Pons (tissue), 1 donor: ENCODE measurements at places on chromosomes 16 and 17.
A peak's percentile ranks its signal among the peaks of the same experiment; 100 is the strongest.

- no peak for DNase-seq
Observed at GRCh38 chr17:82305727-82306300, 11.6 kb downstream of the CD7 start.

GRCh38 chr17:18987230-18987610, 17.3 kb downstream of the FAM83G start:
- no peak for DNase-seq

- no peak for DNase-seq
Observed at GRCh38 chr16:19522397-19522732, 467 bp upstream of the GDE1 start.

DNA sequence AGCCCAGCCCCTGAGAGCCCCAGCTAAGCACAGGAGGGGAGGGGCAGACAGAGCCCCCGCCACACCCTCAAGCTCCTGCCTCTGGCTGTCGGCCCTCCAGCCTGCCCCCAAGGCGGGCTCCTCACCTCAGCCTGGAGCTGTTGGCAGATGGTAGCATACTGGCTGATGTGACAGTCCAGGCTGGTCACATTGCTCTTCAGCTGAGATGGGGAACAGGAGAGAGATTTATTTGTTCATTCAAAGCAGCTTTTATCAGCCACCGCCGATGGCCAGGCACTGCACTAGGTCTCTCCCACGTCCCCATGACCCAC, 14.8 kb downstream of the KIF18B start:
- no peak for DNase-seq

DNA sequence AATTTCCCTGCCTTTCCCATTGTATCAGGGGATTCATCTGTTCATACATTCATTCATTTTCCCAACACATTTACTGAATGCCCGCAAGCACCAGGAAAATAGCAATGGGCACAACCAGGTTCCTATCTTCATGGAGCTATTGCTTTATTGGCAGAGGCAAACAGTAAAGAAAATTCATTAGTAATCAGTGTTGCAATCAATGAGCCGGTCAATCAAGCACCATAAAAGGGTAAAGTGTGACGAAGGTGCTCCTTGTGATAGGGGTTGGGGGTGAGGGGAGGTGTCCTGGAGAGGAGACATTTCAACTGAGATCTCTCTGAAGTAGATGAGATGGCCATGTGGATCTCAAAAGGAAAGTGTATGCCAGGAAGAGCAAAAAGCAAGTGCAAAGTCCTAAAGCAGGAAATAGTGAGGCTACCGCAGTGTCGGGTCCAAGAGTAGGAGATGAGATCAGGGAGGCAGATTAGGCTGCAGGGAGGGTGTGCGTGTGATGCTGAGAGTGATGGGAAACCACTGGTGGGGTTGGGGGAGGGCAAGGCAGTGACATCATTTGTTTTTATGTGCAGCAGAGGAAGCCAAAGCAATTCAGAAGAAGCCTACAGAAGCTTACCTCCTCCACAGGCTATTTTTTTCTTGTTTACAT, 28.4 kb downstream of the CDH13 start:
- DNase-seq = no peak

DNA sequence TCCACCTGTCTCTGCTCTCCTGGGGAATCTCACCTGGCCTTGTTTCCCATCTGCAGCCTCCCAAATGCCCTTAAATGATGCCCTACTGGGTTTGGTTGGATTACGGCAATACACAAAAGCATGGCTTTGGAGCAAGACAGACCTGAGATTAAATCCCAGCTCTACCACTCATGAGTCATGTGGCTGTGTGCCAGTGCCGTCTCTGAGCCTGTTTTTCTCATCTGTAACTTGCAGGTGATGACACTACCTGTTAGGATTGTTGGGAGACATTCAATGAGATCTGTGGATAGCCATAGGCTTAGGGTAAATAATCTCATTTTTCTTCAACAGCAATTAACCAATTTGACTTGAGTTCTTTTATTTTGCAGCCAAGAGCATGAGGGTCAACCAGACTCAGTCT, 240.3 kb downstream of the MAF start:
- DNase-seq = no peak

DNA sequence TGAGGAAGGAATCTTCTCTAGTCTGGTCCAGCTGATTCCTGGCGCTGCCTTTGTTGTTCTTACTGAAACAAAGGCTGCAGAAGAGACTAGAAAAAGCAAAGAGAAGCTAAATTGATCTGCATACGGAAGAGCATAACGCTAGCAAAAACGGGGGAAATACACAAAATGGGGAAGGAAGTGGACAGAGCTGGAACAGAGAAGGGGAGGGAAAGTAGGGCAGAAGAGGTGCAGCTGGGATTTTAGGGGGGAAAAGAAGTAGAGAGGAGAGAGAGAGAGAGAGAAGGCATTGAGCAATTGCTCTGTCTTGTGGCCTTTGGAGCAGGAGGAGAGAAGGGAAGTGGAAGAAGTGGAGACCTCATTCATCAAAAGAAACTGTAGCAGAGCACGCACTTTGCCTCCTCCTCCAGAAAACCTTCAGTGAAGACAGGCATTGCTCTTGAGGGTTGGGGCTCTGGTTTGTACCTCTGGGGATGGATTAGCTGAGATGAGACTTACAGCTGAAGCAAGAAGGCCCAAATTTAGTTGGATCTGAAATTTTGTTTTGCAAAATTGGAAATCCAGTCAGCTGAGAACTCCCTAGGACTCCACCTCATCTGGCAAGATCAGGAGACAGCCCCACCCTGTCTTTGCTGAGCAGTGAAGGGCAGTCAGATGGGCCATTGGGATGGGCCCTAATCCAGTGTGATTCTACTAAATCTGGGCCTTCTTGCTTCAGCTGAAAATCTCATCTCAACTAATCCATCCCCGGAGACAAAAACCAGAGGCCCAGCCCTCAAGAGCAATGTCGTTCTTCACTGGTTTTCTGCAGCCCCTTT, 55.8 kb downstream of the CDRT4 start:
- peak; percentile 42 for DNase-seq

DNA sequence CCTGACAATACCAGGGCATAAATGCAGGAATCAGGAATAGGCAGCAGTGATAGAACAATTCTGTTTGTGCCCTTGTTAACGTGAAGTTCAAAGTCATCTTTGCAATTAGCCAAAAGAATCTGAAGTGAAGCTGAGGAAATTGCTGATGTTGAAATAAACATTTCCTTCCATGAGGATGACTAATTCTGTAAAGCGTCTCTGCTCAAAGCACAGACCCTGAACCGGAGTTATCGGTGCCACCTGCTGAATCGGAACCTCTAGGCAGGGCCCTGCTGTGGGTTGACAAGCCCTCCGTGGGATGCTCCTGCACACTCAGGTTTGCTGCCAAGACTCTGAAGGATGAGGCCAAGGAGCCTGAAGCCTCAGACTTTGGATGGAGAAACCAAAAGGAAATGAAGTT, 37.0 kb upstream of the CDH1 start:
- DNase-seq = peak; percentile 13

DNA sequence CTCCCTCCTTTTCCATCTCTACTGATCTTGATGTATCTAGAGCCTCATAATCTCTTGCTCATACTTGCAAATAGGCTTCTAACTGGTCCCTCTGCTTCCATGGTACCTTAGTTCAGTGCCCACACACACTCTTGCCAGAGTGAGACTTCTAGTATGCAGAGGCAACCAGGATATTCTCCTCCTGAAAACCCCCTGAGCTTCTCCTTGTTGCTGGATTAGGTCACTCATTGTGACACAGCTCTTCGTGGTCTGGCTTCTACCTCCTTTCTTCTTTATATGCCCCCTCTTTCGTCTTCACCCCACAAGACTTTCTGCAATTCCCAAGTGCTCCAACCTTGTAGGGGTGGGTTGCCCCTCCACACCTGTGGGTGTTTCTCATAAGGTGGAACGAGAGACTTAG, 2.5 kb upstream of the FAM20A start:
- no peak for DNase-seq

DNA sequence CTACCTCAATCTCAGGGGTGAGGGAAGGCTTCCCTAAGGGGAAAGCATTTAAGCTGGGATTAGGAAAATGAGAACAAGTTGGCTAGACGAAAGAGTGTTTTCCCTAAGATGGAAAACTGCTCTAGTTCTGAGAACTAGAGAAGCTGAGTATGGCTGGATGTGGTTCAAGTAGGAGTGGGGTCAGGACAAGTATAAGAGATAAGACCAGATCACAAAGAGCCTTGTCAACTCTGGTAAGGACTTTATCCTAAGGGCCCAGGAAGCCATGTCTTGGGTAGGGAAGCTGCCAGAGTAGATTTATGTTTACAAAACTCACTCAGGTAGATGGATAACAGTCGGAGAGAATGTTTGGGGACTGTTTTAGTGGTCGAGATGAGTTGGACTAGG, 1.7 kb downstream of the ANKS4B start:
- DNase-seq = no peak

GRCh38 chr17:30344283-30345088, 10.6 kb upstream of the TMIGD1 start:
- DNase-seq = peak; percentile 97

GRCh38 chr16:85698935-85699558, 10.3 kb upstream of the GINS2 start:
- no peak for DNase-seq

DNA sequence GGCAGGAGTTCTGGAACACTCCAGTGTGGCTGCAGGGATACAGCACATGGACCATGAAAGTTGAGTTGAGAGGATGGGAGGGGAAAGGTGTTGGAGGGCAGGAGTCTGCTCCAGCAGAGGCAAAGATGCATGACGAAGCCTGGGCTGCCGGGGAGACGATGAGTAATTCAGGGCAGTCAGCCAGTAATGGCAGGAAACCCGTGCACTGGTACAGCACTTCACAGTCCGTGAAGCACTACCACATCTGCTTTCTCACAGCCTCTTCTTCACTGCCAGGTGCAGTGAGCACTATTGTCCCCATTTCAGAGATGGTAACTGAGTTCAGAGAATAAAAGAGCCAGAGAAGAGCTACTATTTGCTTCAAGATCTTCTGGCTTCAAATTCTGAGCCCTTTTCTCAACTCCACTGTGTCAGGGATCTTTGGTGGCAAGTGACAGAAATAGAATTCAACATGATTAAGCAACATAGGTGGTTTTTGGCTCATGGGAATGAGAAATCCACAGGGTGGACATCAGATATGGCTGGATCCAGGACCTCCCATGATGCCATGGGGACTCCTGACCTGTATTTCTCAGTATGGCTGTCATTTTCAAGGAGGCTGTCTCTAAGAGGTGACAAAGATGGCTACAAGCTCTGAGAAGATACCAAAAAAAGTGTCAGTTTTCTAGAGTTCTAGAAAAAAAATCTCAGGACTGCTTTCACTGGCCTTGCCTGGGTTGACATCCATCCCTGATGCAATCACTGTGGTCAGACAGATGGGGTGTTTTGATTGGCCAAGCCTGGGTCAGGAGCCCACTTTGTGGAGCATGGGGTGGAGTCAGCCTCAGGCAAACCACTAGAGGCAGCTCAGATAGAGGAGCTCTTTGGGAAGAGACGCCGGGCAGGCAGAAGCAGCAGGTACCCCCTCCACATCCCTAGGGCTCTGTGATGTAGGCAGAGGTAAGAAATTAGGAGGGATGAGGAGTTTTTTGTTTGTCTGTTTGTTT, 24.7 kb downstream of the IL21R start:
- DNase-seq = peak; percentile 25

DNA sequence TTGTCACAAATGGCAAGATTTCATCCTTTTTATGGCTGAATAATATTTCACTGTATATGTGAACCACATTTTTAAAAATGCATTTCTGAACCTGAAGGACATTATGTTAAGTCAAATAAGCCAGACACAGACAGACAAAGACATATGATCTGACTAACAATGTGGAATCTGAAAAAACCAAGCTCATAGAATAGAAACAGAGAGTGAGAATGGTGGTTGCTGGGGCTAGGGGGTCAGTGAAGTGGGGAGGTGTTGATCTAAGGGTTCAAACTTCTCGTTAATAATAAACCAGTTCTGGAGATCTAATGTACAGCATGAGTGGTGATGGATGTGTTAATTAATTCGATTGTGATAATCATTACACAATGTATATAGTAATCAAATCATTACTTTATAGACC, 475.1 kb downstream of the WWOX start:
- DNase-seq = no peak

DNA sequence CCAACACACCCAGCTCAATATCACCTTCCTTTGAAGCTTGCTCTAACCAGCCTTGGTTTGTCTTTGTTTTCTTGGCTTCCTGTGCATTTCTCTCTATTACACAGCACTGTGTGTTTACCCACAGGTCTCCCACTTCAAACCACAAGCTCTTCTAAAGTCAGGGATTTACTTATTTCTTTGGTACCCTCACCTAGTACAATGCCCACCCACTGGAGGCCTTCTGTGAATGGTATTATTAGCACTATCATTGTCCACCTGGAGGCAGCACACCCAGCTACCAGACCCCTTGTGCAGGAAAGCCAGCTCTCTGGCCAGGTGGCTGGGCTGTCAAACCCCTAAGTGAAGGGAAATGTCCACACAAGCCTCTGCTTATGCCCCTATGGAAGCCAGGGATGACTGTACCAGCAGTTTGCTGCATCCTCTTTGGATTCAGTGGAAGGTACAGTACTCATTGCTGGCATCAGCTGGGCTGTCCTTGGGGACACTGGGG, 9.4 kb upstream of the TOP2A start:
- no peak for DNase-seq

GRCh38 chr17:29771546-29771945, 148.8 kb upstream of the CORO6 start:
- no peak for DNase-seq

GRCh38 chr17:82544431-82545070, 25.0 kb downstream of the FOXK2 start:
- no peak for DNase-seq

DNA sequence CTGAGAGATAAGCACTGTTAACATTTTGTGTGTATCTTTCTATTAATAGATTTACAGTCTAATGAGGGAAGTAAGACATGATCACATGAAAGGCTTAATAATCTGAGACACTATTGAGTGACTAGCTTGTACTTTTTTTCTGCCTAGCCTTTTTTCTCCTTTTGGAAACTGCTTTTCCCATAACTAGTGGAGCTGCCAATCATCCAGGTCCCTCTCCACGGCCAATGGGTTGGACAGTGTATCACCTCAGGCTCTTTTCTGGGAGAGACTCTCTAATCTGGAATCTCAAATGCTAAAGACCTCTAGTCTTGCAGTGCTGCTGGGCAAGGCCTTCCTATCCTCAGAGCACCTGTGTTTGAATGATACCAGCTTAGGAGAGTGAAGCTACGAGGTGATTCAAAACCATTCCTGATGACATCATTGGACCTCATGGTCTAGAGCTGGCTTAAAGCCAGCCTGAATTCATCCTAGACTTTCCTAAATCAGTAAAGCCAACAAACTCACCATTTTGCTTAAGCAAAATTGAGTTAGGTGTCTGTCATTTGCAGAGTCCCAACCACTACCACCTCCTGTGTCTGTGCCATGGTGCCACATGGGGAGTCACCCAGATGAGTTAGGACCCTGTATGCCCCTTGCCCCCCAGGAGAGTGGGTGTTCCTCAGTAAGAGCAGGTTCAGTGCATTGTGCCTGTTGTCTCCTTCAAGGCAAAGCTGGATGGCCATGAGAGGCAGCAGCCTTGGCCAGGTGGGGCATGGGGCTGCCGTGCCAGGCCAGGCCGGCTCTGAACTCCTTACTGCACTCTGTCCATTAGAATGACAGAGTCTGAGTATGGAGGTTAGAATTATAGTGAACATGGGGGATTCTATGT, 62.9 kb downstream of the SPECC1 start:
- DNase-seq = no peak
